Astrocyte (in vitro differentiated cells and primary cell): ENCODE measurements at places on chromosomes 7 and 10. TPM values are rescaled to one million over a fixed set of nuclear protein-coding genes. Genes with fewer than 3 reads are reported as not detected.

OR2A5 gene
- not detected in 2 replicates for total RNA-seq

CC2D2B gene
- total RNA-seq: 0.18 and 0.60 TPM in 2 replicates

TDRD1 gene
- total RNA-seq: not detected in 2 replicates

CRHR2 gene
- total RNA-seq: not detected in 2 replicates

PRKAR1B gene
- 14.7 and 14.8 TPM in 2 replicates for total RNA-seq

ADAM22 gene
- total RNA-seq: 1.5 and 2.2 TPM in 2 replicates

TMEM236 gene
- 0.14 and 0.43 TPM in 2 replicates for total RNA-seq

DNA sequence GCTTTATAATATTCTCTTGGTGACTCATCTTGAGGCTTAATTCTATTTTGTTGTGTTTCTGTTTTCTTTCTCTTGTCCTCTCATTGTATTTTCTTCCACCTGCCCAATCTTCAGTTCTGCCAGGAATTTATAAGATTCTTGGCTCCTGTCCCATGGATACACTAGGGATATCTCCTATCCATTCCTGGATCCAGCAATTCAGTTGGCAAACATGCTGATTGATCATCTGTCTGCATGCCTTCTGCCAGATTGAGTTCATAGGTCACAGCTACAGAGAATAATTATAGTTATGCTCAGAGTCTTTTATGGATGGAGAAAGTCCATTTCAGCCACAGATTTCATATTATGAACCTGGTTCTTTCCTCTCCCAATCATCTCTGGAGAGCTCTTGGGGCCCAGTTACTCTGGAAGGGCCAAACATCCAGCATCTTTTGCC is 140.4 kb upstream of the MAGI2 start:
- no peak for DNase-seq

DNA sequence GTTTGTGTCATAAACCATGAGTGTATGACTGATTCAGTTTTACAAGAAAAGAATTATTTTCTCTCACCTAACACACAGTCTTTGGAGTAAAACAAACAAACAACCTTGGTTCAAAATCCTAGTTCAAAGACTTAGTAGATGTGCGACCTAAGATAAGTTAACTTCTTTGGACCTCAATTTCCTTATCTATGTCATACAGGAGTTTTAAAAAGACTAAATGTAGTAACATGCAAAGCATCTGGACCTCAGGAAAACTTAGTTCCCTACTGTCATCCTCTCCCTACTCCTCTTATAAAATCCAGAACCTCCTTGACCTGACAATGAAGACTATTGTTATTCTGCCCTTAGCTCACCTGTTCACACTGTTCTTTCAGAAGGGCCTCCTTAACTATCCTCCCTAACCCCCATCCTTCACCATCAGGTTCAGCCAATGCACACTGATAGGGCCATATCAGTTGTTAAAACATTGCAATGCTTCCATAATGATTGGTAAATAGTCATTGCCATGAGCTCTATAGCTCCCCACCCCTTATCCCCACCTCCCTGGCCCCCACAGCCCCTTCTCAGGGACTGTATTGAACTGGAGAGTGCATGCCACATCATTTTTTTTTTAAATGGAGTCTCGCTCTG is 28.8 kb upstream of the CCNJ start:
- DNase-seq: no peak

DNA sequence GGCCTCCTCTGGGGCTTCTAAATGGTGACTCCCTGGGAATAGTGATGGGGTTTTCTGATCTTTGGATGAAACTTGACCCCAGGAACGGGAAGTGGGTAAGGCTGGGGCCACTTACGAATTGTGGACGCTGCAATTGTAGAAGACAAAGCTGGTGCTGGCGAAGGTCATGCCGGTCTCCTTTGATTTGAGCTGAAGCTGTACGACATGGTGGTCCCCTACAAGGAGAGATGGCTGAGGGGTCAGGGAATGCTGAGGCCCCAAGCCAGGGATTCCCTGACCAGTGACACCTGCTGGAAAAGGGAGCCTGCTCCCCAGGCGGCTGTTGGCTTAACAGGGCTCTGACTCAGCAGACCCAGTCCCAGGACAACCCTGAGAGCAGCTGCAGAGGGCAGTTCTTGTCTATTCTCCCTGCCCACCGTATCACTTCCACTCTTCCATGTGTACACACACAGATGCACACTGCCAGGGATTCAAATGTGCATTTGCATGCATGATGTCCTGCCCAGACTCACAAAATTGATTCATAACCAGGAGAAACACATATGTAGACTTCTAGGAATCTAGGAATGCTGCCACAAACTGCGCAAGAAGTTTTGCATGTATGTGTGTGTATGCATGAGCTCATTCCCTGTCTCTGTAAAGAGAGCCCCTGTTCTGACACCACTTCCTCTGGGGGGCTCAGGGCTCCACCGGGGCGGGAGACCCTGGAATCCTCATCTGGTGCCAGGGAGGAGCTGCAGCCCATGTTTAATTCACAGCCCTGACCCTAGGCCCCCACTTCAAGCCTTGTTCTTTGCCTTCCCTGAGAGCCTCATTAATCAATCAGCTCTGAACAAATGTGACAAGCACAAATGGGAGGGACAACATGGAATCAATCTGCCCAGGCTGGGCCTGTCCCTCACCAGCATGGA is 350.0 kb downstream of the PLXNA4 start:
- no peak for DNase-seq

DNA sequence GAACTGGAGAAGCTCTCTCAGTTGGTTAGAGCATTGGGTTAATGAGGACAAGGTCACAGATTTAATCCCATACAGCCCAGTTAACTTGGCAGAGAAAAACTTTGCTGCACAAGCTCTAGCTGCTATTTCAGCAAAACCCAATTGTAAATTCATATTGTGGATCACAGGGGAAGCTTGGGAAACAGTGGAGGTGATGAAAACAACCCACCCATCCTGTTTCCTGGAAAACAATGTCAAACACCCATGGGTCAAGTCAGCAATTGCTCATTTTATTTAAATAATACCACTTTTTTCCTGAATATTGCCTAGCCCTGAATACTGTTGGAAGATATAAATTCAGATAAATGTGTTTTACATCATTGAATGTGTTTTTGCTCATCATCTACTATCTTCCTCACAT is 900.6 kb upstream of the LRRTM3 start:
- no peak for DNase-seq

DNA sequence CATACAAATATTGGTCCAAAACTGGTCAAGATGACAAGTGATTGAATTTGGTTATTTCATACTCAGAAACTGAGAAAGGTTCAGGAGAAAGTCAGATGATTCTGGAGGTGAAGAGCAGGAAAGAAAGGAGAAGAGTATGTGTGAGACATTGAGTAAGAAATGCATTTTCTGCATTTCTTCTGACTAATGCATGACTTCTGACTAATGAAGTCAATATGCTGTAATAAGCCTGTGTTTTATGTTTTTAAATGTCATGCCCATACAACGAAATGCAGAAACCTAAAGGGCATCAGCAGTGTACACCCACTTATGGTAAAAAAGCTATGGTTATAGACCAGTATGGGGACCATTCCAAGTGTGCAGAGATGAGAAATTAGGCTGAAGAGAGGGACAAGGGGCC is 1227.8 kb upstream of the SORCS1 start:
- DNase-seq: peak; percentile 61
